ENCODE measurements at places on chromosomes 16 and 17.

DNA sequence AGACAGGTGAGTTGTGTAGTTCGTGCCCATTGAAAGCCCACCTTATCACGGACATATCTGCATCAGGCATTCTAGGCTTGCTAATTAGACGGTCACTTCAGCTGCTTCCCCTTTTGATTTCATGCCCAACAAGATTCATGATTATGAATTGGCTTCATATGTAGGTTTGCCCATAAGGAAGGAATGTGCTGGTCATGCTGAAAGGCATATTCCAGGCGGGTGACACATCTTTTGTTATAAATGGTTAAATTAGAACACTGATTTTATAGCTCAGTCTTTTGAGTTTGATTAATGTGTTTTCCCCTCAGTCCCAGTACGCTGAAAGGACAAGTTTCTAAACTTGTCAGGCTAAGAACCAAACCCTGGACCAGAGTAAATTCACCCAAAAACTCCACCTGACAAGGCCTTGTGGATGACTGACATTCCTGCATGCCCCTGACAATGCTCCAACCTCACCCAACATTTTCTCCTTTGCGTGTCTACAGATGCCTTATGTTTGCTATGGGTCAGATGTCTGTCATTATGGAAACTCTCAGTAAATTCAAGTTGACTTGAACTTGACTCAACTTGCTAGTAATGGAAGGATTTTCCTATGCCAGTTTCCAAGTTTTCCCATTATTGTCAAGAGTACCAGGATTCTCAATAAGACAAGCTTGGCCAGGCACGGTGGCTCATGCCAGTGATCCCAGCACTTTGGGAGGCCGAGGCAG lies 421.9 kb downstream of the PMP22 start:
- no peak for DNase-seq

GRCh38 chr16:88558457-88559442 lies 11.5 kb upstream of the ZC3H18 start:
- DNase-seq, result peak; percentile 8

GRCh38 chr16:20249211-20249610 lies 78.1 kb downstream of the GP2 start:
- DNase-seq, result no peak

GRCh38 chr16:49930841-49931240 lies 74.9 kb upstream of the ZNF423 start:
- no peak for DNase-seq

DNA sequence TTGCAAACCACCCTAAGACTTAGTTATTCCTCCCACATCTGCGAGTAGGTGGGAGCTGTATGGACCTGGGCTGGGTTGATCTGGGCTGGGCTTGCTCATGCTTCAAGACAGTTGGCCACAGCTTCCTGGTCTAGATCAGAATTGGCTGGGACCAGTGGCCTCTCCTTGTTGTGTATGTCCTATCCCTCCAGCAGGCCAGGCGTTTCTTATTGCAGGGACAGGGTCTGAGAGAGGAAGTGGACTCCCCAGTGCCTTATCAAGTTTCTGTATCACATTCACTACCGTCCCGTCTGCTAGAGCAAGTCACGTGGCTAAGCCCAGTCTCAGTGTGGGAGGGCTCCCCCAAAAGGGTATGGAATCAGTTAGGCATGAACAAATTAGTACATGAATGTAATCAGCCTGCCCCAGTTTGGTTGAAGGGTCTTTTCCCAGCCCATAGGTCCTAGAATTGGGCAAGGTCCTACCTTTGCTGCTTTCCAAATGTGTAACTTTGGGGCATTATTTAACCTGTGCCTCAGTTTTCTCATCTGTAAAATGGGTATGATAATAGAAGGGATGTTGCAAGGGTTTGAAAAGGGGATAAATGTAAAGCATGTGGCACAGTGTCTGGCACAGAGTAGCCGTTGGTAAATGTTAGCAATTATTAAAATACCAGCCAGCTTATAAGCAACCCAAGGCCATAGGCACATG lies 36.0 kb downstream of the NKD1 start:
- DNase-seq, result no peak

GRCh38 chr16:78892951-78893733 lies 707.4 kb downstream of the MAF start:
- DNase-seq, result no peak

GRCh38 chr16:11162586-11163268 lies 93.3 kb downstream of the SOCS1 start:
- no peak for DNase-seq

DNA sequence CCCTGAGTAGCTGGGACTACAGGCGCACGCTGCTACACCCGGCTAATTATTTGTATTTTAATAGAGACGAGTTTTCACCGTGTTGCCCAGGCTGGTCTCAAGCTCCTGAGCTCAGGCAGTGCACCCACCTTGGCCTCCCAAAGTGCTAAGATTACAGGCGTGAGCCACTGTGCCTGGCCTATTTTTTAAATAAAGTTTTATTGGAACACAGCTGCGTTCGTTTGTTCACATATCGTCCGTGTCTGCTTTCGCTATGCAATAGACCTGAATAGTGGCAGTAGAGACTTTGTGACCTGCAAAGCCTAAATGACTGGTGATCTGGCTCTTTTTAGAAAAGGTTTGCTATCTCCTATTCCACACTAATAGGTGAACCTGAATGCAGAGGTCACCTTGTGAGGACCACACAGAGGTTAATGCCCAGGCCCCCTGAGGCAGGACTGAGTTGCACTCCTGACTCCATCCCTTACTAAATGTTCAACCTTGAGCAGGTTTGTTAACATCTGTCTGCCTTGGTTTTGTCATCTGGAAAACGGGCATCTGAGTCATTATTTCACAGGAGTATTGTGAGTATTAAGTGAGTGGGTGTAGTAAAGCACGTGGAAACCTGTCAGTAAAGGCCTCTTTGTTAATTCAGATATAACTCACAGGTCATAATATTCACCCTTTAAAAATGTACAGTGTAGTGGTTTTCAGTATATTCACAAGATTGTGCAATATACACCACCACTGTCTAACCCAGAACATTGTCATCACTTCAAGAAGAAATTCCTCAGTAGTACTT lies 157.5 kb upstream of the CACNG5 start:
- no peak for DNase-seq

GRCh38 chr17:70128727-70129238 lies 40.5 kb upstream of the KCNJ2 start:
- no peak for DNase-seq

DNA sequence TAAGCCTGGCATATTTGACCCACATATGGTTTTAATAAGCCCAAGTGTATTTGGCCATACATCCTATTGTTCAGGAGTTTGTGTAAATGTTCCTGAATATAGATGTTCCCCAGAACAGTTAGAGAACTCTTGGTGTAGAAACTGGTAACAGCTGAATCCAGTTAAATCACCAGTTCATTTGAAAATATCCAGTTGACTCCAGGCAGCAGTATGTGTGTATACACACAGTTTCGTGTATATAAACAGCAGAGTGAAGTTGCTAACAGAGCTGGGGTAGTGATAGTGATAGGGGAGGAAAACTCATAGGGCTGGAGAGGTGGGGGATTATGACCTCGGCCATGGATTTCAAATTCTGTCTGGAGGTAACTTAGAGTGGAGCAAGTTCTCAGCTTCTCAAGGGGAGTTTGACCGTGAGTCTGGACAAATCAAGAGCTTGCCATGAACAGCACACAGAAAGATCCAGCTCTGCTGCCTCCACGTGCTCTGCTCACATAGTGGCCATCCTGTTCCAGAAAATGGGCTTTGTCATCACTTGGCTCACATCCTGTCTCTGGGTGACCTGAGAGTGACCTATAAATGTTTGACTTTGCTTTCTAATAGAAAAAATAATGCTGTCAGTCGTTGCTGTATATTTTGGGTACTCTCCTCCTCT lies 30.6 kb upstream of the MMD start:
- no peak for DNase-seq

GRCh38 chr17:19642373-19642893 lies 6.1 kb upstream of the ALDH3A2 start:
- no peak for DNase-seq

DNA sequence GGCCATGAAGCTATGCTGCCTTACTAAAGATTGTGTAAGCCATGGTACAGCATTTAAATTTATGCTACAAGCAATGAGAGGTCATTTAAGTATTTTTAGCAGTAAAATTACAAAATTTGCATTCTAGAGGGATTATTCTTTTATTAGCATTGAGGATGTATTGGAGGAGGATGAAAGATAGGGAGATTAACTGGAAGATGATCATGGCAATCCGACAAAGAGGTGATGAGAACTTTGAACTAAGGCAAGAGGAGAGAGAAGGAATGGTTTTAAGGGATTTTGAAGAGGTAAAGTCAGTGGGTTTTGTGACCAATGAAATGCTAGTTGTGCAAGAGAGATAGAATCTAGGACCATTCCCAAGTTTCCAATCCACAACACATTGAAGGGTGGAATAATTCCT lies 129.9 kb downstream of the SNX11 start:
- DNase-seq, result no peak

GRCh38 chr17:64075913-64076312 lies 54.0 kb downstream of the ERN1 start:
- DNase-seq, result no peak

DNA sequence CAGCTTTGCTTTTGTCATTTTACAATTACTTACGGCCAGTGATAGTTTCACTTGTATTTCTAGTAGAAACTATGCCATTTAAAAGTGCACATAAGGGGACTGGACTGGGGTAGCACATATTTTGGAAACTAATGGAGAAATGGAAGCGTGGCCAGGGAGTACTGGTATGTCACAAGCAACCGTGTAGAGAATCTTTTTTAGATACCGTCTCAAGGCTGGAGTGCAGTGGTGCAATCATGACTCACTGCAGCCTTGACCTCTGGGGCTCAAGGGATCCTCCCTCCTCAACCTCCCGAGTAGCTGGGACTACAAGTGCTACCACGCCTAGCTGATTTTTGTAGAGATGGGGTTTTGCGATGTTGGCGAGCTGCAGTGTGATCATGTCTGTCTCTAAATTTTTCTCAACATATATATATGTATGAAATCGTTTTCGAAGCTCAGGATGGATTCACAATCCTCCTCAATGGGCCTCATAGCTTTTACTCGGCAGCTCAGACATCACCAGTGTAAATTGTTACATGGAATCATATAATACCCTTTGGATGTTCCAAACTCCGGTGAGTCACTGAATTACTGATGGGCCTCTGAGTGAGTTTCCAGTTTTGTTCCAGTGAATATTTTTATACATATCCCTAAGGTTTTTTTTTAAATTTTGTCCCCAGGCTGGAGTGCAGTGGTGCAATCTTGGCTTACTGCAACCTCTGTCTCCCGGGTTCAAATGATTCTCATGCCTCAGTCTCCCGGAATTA lies 51.7 kb downstream of the ZNF778 start:
- DNase-seq, result no peak

- DNase-seq, result no peak
Measured at GRCh38 chr17:74623693-74624093, at the start of gene CD300E. CD300E (minus strand) TSS chr17:74623738; CDS start chr17:74623621, 117 bp downstream.

DNA sequence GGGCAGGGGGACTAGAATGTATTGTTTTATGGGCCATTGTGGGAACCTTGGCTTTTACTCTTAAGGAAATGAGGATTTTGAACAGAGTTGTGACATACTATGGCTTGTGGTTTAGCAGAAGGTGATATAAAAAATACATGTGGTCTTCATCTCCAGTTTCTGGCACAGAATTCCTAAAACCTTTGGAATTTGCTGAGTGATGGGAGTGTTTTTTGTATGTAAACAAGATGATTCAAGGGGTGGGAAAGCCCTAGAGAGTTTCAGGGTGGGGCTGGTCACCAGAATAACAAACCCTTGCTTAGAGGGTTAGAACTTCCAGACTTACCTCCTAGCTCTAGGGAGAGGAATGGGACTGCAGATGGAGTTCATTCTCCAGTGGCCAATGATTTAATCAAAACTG lies 316.1 kb downstream of the PHKB start:
- no peak for DNase-seq

DNA sequence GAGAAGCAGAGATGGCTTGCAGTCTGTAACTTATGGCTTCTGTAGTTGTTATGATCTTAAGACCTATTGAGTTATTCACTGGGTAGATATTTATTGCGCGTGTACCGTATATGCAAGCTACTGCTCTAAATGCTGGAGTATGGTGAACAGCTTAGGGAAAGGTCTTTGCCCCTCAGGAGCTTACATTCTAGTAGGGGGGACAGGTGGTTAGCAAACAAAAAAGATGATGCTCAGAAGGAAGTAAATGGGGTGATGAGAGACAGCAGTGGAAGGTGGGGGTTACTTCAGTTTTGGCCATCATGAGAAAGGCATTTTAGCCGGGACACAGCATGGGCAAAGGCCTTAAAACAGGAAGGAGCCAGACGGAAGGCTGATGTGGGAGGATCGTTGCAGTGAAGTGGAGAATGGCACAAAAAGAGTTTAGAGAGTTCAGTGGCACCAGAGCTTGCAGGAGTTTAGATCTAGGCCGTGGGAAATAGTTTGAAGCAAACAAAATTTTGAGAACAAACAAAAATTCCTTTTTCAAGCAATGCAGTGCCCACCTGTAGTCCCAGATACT lies 2.1 kb downstream of the ARMC7 start:
- no peak for DNase-seq

DNA sequence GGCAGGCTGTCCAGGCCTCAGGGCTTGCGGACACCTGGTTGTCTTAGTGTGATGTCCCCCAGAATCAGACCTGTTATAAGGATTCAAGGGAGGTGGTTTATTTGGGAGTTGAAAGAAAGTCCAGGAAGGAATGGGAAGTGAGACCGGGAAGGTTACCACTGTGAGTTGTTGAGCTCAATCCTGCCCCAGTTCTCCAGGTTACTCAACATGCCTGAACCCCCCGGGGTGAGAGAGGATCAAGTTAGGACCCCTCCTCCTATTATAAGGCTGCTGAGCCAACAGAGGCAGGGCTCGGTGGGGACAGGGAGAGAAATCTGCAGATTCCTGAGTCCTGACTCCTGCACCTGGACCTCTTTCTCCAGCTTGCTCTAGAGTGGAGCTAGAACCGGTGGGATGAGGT lies 86.4 kb downstream of the MRM1 start:
- DNase-seq, result no peak

GRCh38 chr17:44006598-44007345 lies 2.4 kb downstream of the NAGS start:
- DNase-seq, result peak; percentile 92

GRCh38 chr17:27457731-27458523 lies 1.7 kb downstream of the KSR1 start:
- DNase-seq, result peak; percentile 14

GRCh38 chr16:84832488-84833143 lies 12.8 kb downstream of the CRISPLD2 start:
- DNase-seq, result no peak

DNA sequence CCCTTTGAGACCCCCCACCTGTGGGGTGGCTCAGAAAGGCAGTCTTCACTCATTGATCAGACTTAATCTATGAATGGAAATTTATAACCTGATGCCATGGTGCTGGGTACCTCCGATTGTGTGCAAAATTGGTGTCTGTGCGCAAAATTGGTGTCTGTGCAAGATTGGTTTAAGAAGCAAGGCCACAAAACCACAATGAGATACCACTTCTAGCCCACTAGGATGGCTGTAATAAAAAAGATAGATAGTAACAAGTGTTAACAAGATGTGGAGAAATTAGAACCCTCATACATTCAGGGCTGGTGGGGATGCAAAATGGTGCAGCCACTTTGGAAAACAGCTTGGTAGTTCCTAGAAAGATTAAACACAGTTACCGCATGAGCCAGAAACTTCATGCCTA lies 13.9 kb upstream of the CSNK2A2 start:
- DNase-seq, result no peak

GRCh38 chr17:62601471-62601870 lies 26.0 kb upstream of the MRC2 start:
- DNase-seq, result no peak
